Liver (tissue), 10 donors: ENCODE measurements at places on chromosomes 16 and 17. TPM values are rescaled to one million over a fixed set of nuclear protein-coding genes. Genes with fewer than 3 reads are reported as not detected.

Gene NPIPA5
- total RNA-seq: 1.8 TPM

Gene KRT39
- not detected for total RNA-seq

Gene SOX15
- total RNA-seq: 0.17 TPM

Gene PPL
- total RNA-seq: 2.1 TPM
